Stimulated activated CD8-positive, alpha-beta memory T cell treated with anti-CD3 and anti-CD28 coated beads, Interleukin-2, amount 100 ng/mL, for 48 hours (primary cell): ENCODE measurements at places on chromosomes 7 and 10.

- peak; percentile 27 for DNase-seq
These were observed 26.2 kb upstream of the ZNF467 start for GRCh38 chr7:149799397-149800168.

DNA sequence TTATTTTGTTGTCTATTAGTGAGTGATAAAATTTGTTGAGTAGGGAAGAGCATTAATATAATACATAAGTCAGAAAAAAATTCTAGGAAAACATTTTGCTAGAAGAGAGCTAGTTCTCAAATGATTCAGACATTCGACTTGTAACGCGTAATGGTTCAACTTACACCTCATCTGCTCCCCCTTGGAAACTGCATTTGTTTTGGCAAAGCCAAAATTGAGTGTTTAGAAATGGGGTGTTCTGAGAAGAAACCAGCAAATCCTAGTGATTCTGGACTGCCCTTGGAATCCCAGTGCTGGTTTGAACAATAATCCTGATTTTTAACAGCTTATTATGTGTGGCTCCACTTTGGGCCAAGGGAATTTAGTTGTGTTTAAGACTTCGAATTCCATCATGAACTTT is 475.7 kb downstream of the SUGCT start:
- DNase-seq, result no peak

DNA sequence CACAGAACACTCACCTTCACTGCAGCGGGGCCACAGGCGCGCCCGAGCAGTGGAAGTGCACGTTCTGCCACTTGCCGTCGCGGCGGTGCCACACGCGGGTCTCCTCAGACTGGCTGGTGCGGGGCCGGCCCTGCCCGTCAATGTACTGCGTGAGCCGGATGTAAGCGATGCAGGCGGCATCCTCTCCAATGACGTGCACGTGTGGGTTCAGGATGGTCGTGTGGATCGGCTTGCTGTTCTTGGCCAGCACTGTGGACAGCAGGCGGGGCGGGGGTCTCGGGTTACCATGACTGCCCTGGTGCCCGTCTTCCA is 19.2 kb downstream of the YKT6 start:
- DNase-seq, result no peak

DNA sequence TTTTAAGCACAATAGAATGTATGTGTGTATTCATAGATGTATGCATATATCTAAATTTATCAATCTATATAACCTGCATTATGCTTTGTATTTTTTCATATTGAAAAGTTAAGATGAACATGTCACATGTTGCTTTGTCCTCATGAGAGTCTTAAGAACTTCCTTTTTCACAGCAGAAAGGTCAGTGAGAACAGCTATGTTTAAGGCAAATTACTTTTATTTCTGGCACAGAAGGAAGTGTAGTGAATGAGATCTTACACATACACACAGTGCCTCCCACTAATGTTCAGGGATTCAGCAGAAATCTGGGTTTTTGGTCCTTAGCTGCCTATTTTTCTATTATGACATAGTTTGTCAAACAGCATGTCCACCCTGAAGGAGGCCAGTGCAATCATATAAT is 134.8 kb downstream of the TMEM26 start:
- no peak for DNase-seq

DNA sequence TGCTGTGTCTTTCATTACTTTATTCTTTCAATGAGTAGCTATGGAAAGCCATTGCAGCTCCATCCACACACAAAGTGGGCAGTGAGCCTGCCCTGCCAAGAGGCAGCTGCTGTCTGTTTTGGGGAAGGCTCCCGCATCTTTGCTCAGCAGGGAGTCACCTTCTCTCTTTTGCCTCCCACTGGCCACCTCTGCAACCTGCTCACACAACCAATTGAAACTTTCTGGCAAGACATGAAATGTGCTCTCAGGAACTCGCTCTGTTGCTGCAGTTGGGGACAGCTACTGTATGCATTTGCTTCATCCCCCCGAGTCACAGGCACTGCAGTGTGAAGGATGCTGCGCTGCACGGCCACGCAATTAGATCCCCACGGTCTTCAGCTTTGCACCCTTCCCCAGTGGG is 244.8 kb upstream of the NFE2L3 start:
- no peak for DNase-seq

- DNase-seq, result no peak
These were observed 285.6 kb upstream of the SORCS1 start for GRCh38 chr10:107450056-107450455.

DNA sequence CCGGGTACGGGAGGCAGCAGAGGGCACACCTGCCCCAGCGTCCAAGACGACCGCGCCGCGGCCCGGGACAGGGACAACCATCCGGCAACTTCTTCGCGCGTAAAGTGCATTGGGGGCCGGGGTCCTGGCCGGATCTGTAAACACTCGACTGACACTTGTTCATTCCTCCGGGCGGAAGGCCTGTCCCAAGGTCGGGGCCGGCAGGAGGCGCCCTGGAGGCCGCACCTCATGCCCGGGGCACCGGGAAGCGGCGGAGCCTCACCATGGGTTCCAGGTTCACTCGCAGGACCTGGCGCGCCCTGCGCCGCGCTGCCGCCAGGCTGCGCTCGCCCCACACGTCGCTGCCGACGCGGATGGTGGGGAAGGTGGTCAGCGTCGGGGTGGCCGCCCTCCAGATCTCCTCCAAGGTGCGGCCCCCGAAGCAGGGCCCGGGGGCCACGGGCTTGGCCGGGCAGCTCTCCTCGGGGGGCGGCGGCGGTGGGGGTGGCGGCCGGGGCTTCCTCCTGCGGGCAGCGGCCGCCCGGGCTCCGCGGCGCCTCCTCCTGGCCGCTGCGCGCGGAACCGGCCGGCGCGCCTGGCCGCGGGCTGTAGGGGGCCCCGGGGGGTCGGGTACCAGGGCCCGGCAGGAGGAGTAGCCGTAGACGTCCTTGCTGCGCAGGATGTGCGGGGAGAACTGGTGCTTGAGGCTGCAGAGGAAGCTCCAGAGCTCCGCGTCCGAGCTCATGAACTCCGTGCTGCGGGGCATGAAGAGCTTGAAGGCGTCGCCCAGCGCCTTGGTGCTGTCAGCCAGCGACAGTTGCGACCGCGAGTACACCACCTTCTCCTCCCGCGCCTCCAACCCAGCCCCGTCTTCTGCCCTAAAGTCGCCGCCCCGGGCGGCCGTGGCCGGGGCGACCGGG is 746 bp downstream of the CCDC71L start:
- peak; percentile 78 for DNase-seq

GRCh38 chr10:88253-88652 is 39.2 kb upstream of the TUBB8 start:
- DNase-seq, result no peak

DNA sequence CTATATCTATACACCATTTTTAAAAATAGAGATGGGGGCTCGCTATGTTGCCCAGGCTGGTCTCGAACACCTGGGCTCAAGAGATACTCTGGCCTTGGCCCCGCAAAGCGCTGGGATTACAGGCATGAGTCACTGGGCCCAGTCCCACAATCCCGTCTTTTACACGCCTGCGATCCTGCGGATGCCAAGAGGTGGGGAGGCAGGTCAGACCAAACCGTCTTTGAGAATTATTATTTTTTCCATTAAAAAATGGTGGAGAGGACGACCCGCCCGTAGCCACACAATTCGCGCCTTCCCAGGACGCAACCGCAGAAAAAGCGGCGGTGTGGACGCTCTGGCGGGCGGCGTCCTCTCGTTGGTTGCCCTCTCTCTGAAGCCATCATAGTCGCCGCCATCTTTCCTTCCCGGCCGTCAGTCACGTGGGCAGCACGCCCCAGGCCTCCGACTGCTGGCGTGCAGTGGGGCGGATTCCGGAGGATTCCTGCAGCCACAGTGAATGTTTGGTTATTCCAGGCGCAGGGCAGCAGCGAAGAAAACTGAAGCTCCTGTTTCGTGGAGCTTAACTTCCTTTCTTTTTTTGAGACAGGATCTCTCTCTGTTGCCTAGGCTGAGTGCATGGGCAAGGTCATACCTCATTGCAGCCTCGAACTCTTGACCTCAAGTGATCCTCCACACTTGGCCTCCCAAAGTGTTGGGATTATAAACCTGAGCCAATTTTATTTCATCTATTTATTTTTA is 9.9 kb upstream of the EPHB4 start:
- peak; percentile 59 for DNase-seq

DNA sequence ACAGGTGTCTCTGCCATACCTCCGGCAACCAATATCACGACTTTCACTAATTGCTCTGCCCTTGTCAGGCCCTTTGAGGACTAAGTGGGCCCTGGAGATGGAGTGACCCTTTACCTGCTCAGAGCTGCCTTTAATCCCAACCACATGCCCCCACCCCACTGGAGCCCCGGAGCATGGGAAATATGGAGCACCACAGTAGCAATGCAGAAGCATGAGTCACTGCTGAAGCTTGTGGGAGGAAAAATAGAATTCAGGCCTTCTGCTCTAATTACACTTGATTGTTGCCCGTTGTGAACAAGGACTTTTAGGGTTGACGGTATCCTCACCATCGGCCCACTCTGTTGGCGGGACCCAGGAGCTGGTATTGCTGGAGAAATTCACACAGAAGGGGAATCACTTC is 52.5 kb upstream of the FRMD4A start:
- DNase-seq, result no peak

DNA sequence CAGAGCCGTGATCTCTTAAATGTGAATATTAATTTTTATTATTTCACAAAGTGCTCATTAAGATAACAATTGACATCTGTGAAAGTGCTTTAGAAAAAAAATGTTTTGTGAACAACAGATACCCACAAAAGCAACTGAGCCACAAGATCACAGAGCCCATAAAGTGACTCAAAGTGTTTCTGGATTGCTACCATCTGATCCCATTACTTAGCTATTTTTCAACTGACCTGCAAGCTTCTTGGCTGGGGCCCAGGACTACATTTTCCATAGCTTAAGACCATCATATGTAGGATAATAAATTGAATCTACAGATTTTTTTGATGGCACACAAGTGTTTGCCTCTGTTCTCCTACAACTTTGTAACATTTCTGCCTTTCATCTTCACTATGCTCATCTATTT is 674.4 kb downstream of the PHTF2 start:
- no peak for DNase-seq

GRCh38 chr10:129767751-129768150 is 196.3 kb downstream of the EBF3 start:
- no peak for DNase-seq

GRCh38 chr10:3902054-3902808 is 117.2 kb upstream of the KLF6 start:
- no peak for DNase-seq

GRCh38 chr7:11689096-11689495 is 142.9 kb downstream of the THSD7A start:
- no peak for DNase-seq

GRCh38 chr7:33186192-33186591 is 56.8 kb downstream of the BBS9 start:
- DNase-seq, result no peak

- DNase-seq, result no peak
These were observed 262.8 kb upstream of the GRB10 start for GRCh38 chr7:51045319-51046102.

DNA sequence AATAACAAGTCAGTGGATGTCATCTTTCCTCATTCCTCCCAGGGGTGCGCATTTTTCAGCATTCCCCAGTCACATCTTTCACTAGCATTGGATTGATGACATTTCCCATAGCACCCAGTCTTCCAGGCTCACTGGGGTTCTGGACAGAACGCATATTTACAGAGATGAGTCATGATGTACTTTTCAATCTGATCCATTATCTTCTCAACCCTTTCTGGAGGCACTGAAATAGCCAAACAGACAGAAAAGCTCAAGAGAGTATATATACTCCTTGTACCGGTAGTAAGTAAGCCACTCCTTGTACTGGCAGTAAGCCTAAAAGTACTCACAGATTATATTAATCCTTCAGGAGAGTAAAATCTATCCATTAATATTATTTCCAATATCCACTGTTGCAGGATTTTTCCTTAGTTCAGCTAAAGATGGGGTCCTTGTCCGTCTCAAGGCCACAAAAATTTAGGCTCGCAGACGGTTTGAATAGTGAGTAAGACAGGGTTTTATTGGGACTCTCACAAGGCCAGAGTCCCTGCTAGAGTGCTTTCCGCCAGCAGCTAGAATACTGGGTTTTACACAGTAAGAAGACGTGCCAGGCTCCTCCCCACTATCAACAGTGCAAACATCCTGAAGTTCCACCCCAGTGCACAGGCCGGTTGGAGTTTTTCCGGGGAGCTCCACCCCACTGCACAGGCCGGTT is 60.8 kb downstream of the MDH2 start:
- DNase-seq, result no peak

DNA sequence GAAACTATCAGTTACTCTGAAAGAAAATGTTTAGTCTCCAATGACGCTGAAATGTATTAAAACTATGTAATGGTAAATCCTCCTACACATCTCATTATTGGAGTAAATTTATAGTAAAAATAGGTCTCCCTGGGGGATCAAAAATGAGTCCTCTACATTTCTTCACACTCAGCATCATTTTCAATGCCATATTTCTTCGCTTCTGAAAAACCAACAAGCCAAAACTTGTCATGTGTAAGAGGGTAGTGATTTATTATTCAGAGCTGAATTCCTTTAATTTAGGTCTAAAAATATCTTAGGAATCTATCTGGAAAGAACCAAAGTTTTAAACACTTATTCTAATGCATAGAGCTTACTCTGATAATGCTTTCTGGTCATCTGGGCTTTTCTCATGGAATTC is 3.0 kb downstream of the PDK4 start:
- DNase-seq, result no peak

GRCh38 chr7:140653319-140654108 is 12.9 kb upstream of the DENND2A start:
- DNase-seq, result no peak

- DNase-seq, result no peak
These were observed 3.3 kb downstream of the ZNF503 start for GRCh38 chr10:75398200-75398691.

GRCh38 chr10:114412907-114413797 is 8.8 kb upstream of the AFAP1L2 start:
- DNase-seq, result no peak

DNA sequence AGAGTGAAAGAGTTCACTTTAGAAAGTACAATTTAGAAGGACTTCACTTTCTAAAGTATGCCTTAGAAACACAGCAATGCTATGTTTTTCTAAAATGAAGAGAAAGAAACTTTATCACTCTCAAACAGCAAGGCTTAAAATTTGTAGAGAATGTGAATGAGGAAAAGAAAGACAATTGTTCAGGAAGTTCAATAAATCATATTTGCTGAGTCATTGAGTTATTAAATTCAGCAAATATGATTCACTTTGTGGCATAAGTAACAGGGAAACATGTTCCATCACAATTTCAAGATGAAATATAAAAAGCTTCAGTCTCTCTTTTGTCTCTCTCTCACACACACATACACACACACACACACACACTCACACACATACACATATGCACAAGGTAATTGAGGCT is 187.9 kb downstream of the PCDH15 start:
- DNase-seq, result no peak

DNA sequence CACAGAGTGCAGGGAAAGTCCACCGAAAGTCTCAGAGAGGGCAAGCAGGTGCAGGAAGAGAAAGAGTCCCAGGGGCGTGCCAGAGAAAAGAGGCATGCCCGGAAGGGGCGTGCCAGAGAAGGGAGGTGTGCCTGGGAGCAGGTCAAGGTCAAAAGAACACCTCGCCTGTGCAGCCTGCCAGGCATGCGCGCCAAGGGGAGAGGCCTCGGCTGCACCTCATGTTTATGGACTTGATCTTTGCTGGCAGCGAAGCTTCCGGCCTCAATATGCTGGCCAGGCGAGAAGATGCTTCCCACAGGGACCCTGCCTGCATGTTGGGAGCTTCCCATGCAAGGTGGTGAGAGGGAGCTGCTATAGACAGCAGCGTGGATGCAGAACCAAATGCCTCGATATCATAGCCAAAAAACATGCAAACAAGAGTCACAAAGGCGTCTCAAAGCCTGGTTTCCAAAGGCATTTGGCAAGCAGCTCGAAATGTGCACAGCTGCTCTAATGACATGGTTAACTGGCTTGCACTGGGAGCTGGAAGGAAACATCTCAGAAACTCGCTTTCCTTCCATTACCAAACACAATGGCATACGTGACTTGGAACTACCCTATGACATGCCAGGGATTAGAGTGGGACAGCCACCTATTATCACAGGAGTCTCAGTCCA is 192.5 kb upstream of the PPP2R2D start:
- DNase-seq, result no peak
